ENCODE measurements at places on chromosomes 6 and 20.

DNA sequence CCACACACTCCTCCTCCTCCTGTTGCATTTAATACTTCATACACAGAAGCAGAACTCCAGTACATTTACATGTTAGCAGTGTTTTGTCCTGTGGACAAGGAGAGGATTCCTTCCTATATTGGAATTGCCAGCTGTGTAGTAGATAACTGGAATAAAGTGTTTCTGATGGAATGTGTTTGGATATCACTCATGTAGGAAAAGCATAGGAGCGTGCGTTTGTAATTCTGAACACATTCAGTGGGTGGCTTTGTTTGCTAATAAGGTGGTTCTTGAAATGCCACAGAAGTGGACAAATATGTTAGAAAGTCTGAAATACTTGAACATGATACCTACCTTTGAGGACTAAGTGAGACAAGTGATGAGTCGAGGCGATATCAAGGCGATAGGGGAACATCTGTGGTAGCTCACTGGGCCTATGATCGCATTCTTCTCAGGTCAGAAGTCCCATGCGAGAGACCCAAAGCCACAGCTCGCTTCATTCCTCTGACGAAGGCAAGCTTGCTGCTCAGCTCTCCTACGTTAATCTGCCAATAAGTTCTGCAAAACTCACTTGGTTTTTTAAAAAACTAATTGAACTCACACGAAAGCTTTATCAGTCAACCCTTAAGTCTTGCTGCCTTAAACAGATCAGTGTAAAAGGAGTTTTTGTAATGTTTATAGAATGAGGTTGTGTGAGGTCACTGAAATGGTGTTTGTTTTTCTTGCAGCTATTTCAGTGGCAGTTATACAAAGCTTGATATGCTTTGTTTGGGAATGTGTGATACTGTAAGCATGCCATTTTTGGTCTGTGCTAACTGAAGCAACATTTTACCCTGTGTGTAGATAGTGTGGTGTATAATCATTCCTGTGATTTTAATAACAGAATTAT, 159.9 kb downstream of the SOX4 start:
- no peak for DNase-seq

DNA sequence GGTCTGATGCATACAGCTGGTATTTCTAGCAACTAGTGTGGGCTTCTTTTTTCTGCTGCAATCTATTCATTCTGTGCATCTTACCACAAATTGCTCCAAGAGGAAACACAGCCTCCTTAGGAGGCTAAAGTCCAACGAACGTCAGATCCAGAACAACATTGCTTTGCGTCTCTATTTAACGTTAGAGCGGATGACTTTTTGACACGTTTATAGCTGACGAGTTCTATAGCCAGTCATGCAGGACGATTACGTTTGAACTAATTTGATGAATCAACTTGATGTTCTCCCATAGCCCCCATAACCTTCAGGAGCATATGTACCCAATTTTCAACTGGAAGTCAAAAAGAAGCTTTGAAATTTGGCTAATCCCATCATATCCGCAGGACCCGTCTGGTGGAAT, 59.9 kb downstream of the TSHZ2 start:
- DNase-seq: no peak

GRCh38 chr6:29201966-29202365, 31.3 kb downstream of the OR2J2 start:
- DNase-seq: no peak

GRCh38 chr6:84549917-84550316, 214.5 kb downstream of the TBX18 start:
- no peak for DNase-seq

DNA sequence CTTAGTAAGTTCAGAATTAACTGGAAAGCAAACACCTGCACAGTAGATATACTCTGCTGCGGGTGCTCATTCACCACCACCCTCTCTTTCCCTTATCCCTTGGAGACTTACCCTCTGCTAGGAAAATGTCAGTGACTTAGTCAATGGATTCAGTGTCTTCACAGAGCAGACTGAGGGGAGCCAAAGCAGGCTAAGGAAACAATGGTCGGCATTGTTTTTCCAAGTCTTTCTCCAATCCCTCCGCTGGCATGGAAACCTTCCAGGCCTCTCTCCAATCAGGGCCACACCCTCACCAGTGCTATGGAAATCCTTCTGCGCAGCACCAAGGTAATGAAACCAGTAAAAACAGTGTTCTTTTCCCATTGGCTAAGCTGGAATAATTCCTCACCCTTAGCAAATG, 531.2 kb downstream of the TFAP2B start:
- DNase-seq: no peak
